GM12892 (cell line): ENCODE measurements at places on chromosomes 4 and X.
A peak's percentile ranks its signal among the peaks of the same experiment; 100 is the strongest.

GRCh38 chr4:107258359-107258758, 222.2 kb upstream of the DKK2 start:
- DNase-seq: no peak

GRCh38 chr4:98605216-98605615, 53.2 kb downstream of the TSPAN5 start:
- no peak for DNase-seq

GRCh38 chr4:29565256-29565655, 1154.9 kb upstream of the PCDH7 start:
- DNase-seq: no peak

GRCh38 chr4:25560605-25561004, 95.0 kb upstream of the SLC34A2 start:
- DNase-seq: no peak

DNA sequence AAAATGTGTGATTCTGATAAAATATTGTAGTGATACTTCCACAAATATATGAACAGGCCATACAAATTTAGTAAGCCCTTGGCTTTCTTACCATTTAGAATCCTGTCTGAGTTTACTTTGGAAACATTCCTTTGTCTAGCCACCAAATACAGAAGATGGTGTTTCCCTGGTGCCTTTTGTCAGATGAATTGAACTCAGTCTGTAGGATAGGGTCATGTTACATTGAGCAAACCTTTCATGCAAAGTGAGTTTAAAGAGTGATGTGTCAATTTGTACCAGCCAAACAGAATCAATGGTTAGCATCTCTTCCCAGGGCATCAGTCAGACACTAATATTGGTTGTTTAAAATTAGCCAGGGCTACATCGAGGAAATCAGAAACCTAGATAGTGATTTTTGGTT, 1443.4 kb downstream of the ARAP2 start:
- no peak for DNase-seq

GRCh38 chrX:35700121-35700520, 98.0 kb upstream of the MAGEB16 start:
- DNase-seq: no peak

- DNase-seq: no peak
Measured at GRCh38 chr4:96471956-96472867, 632.3 kb downstream of the PDHA2 start.

- DNase-seq: no peak
Measured at GRCh38 chrX:97065973-97066372, 182.3 kb downstream of the RPA4 start.

GRCh38 chrX:7147413-7147977, at the start of gene STS:
TSS of gene STS (plus strand) at chrX:7147712. CDS start at chrX:7253200, 105,488 bp downstream.
- DNase-seq: peak; percentile 38

DNA sequence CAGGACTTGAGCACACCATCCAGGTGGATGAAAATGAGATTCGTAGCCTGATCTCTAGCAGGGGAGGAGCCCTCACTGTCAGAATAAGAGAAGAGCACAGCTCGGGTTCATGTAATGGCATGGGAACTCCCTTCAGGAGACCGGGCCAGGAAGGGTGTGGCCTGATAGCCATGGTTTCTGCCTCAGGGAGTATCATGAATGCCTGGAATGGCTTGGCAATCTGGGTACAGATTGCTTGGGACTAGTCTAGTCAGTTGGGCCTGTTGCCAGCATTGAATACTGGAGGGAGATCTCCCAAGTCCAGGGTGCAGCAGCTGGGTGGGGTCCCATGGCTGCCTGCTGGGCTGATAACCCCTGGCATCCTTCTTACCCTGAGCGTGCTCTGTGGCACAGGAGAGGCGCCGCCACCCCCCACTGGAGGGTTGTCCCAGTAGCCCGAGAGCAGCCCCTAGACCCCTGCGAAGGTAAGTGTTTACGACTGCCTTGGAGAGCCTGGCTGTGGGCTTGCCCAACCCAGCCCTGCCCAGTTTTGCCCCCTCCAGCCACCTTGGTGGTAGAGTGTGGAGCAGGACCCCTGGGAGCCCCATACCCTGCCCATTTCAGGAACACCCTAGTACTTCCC, 298.8 kb downstream of the TEX13A start:
- DNase-seq: no peak

GRCh38 chrX:27917713-27918500, 63.3 kb downstream of the DCAF8L1 start:
- DNase-seq: no peak

DNA sequence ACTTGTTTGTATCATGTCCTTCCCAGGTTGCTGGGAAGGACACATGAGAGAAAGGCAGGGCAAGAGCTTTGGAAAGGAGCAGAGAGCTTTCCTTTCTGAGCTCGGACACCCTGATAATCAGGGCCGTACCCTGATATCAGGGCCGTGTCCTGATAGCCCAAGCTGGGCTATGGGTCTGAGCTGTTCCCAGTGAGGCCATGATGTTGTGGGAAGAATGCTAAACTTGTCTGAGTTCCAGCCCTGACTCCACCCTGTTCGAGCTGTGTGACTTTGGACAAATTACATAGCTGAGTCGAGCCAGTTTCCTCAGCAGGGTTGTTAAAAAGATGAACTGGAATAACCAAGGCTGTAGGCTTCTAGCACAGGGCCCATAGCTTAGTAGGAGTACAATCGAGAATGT, 3.3 kb upstream of the CXCR3 start:
- DNase-seq: no peak

DNA sequence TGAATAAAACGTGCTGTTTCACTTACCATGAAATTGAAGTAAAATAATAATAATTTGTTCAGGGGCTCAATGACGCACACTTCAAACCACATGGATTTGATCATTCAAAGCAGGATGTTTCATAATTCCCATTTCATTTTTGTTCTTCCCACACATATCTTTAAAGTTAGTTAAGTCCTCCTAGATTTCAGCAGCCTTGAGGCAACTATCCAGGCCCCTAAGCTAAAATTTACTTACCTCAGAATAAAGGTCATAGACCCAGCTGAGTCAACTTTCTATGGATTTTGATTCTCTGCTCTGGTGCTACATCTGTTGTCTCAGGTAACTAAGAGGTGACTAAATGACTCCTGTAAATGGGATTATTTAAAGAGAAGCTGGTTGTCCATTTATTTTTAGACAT, 25.0 kb downstream of the GPR174 start:
- no peak for DNase-seq

GRCh38 chrX:140431521-140431920, 73.3 kb downstream of the SOX3 start:
- no peak for DNase-seq

DNA sequence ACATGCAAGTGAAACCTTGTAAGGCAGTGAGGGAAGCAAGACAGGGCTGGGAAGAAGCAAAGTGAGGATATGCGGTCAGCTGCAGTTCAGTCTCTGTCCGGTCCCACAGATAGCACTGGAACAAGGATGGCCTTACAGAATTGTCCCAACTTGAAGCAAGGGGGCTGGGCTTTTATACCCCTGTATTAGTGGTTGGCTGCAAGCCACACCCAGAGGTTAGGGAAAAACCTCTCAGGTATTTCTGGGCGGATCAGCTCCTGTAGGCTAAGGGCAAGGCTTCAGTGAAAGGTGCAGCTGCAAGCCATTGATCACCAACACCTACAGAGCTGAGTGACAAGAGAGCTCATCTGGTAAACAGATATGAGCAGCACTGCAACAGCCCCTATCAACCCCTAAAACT, 89.0 kb downstream of the KDR start:
- DNase-seq: no peak

DNA sequence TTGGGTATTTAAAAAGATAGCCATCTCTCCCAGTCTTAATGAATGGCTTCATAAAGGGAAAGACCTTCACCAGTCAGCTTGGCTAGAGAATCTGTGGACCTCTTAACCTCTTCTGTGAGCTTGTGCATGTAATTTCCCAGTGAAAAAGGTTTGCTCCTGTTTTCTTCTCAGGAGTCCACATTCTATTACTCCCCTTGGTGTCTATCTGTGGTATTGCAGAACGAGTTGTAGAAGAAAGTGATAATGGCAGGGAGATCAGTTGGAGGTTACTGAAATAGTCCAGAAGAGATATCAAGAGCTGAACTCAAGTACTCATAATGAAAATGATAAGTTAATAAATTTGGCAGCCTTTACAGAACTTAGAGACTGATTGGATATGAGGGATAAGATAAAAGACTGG, 16.5 kb upstream of the VAMP7 start:
- DNase-seq: no peak

DNA sequence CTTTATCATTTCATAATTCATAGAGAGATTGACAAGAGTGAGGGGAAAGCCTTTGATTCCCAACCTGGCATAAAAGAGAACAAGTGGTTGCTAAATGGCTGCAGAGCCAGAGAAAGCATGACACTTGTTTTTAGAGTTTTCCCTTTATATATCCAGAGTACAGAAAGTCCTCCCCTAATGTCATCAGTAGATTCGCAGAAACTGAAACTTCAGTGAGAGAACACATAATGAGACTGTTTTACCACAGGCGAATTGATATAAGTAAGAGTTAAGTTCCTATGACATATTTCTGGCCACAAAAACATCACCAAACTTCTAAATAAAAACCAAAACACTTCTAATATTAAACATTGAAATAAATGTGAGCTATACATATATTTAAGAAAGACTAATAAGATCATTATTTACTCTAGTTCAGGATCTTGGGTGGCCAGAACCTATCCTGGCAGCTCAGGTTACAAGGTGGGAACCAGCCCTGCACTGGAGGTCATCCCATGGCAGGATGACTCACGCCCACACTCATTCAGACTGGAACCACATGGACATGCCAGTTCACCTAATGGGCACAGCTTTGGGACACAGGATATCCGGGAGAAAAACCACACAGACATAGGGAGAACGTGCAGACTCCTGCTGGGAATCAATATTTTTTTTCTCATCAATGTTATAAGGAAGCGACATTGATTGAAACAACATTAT, 35.5 kb downstream of the NWD2 start:
- DNase-seq: no peak

DNA sequence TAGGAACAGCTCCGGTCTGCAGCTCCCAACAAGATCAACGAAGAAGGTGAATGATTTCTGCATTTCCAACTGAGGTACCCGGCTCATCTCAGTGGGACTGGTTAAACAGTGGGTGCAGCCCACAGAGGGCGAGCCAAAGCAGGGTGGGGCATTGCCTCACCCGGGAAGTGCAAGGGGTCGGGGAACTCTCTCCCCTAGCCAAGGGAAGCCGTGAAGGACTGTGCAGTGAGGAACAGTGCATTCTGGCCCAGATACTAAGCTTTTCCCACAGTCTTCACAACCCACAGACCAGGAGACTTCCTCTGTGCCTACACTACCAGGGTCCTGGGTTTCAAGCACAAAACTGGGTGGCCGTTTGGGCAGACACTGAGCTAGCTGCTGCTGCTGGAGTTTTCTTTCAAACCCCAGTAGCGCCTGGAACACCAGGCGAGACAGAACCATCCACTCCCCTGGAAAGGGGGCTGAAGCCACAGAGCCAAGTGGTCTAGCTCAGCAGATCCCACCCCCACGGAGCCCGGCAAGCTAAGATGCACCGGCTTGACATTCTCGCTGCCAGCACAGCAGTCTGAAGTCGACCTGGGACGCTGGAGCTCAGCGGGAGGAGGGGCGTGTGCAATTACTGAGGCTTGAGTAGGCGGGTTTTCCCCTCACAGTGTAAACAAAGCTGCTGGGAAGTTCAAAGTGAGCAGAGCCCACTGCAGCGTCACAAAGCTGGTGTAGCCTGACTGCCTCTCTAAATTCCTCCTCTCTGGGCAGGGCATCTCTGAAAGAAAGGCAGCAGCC, 84.6 kb downstream of the THOC2 start:
- no peak for DNase-seq

GRCh38 chrX:101357166-101357795, 8.7 kb upstream of the TIMM8A start:
- no peak for DNase-seq

GRCh38 chrX:149631234-149632165, at the start of gene TMEM185A:
TSS of gene TMEM185A (minus strand) at chrX:149631792. CDS start at chrX:149631580, 212 bp downstream.
- peak; percentile 53 for DNase-seq

DNA sequence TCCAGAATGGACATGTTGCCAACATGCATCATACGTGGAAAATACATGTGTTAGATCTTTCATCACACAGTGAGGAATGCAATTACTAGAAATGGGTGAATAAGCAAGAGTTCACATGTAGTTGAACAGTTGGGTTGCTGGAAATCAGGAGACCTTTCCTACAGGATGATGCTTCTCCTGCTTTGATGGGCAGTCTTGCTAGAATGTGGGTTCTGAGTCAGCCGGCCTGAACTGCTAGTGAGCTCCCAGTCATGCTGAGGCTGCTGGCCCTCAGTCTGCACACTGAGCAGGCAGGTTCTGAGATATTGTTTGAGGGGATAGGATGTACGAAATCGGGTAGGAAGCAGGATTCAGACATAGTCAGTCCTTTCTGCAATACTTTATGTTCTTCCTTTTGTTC, 20.2 kb downstream of the MSL3 start:
- no peak for DNase-seq

DNA sequence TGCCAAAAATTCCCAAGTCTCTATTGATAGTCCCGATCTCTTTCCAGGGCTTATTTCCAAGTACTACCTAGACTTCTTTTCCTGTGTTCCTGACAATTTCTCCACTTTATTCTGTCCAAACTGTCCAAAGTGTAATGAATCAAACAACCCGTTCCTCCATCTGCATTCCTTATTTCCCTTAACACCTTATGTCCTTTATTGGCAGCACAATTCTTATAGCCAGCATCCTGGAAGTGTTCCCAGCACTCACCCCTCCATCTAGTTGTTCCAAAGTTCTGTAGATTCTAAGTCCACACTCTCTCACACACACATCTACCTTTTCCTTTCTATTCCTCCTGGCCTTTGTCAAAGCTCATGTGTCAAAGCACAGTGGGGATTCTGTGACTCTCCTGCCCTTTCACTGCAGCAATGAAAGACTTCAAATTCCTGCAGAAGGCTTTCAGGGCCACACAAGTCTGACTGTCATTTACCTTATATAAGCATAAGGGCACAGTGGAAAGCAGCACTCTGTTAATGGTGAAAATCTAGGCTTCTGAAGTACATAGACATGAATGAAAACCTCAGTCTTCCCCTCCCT, 22.1 kb downstream of the LIMCH1 start:
- DNase-seq: no peak

DNA sequence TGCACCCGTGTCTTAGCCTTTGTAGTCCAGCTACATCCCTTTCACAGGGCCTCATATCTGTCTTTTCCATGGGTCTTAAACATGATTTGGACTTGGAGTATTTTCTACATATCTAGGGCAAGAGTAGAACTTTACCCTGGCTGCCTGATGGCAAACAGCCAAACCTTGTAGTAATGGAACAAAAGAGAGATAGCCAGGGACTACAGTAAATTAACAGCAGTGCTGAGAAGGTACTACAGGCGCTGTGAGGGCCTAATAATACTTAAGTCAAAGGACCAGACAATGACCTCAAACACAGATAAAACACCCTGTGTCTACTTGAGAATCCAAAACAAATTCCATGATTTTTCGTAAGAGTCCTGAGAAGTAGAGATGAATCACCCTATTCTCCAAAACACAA, 111.0 kb upstream of the WDR17 start:
- no peak for DNase-seq

DNA sequence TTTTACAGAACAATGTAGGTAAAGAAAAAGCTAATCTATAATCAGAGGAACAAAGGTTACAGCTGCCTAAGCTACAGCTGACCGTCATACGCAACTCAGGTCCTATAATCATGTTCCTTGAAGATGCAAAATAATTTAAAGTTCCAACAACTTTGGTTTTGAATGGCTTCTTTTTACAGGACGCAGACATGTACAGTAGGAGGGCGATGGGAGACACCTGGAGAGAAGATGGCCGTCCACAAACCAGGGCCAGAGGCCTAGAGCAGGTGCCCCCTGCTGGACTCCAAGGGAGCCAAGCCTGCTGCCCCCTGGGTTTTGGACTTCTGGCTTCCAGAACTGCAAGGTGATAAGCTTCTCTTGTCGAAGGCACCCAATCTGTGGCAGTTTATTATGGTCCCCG, 10.6 kb downstream of the HGFAC start:
- no peak for DNase-seq
